ENCODE measurements at places on chromosomes 11 and 22.

GRCh38 chr11:134838708-134839107 is 426.7 kb upstream of the B3GAT1 start:
- ATAC-seq = no peak

- no peak for ATAC-seq
Measured at GRCh38 chr11:124551189-124551588, 7.7 kb upstream of the OR8B12 start.

GRCh38 chr11:68053981-68054812 is 15.4 kb downstream of the TCIRG1 start:
- ATAC-seq = no peak

- ATAC-seq = no peak
Measured at GRCh38 chr11:108206171-108206570, 16.3 kb downstream of the NPAT start.

- no peak for ATAC-seq
Measured at GRCh38 chr22:23001463-23001862, 68.9 kb upstream of the GNAZ start.

- no peak for ATAC-seq
Measured at GRCh38 chr11:10688401-10688800, 5.2 kb downstream of the IRAG1 start.

DNA sequence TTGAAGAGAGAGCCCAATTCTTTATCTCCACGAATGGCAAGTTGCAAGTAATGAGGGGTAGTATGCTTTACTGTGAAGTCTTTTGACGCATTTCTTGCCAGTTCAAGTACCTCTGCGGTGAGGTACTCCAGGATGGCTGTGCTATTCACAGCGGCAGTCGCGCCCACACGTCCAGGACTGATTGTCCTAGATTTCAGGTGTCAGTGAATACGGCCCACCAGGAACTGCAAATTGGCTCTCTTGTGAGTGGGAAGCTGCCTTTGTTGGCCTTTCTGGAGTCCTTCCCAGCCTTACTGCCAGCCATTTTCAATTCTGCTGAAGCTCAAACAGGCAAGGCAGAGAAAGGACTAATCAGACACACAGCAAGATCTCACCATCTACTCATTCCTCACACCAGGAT is 8.5 kb downstream of the PPFIA1 start:
- ATAC-seq = no peak

Measured in gastroesophageal sphincter (tissue), 4 donors.